CD4-positive, alpha-beta memory T cell (primary cell): ENCODE measurements at places on chromosomes 2 and 18.

- DNase-seq: peak; percentile 36
- no peaks in the 10 kb centered on the region for H3K27me3 ChIP-seq
- no peaks in the 10 kb centered on the region for H3K36me3 ChIP-seq
- H3K27ac ChIP-seq: no peak overlapping the region
- H3K4me1 ChIP-seq: no peaks in the 10 kb centered on the region
- no peak overlapping the region for H3K4me3 ChIP-seq
Observed at GRCh38 chr2:88874063-88874657, 182.7 kb downstream of the RPIA start.

GRCh38 chr18:38402509-38402908, 836.9 kb upstream of the CELF4 start:
- H3K4me3 ChIP-seq: no peak overlapping the region
- H3K36me3 ChIP-seq: no peaks in the 10 kb centered on the region
- no peak overlapping the region for H3K27ac ChIP-seq
- H3K27me3 ChIP-seq: no peaks in the 10 kb centered on the region

- no peaks in the 10 kb centered on the region for H3K36me3 ChIP-seq
- no peak overlapping the region for H3K4me3 ChIP-seq
Observed at GRCh38 chr2:229927817-229928321, 5.6 kb downstream of the FBXO36 start.

DNA sequence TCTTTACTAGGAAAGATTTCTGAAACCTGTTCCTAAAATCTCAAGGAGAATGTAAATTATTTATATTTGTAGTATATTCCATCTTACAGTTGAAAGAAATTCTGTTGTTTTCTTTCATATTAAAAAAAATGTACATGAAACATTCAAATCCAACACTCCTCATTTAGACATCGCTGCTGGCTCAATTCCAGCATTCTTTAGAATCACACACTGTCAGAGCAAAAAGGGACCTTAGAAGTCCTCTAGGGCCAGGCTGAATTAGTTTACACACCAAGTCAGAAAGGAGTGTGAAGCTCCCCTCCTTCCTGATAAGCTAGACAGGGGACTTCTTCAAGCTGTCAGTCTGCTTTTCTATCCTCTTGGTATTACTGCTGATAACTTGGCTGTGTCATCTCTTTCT, 158.6 kb upstream of the LTBP1 start:
- no peak overlapping the region for H3K27ac ChIP-seq
- no peaks in the 10 kb centered on the region for H3K4me1 ChIP-seq
- H3K36me3 ChIP-seq: peaks cover 3% of the 10 kb centered on the region
- DNase-seq: no peak

DNA sequence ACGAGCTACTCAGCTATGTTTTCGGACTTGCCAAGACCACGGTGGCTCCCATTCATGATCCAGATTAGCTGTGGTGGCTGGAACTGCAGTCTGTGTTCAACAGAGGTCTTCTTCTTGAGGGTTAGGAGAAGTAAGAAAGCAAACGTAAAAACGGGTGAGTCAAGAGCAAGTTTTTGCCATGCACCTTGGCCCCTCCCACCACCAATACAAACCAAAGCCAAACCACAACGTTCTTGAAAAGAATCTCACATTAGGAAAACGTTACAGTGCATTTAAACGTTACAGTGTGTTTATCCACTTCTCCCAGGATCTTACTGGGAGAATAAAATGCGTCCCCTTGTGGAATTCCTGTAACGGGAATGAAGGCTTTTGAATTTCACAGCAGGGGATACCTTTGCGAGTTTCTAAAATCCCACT, 725 bp downstream of the FBXO48 start:
- H3K4me1 ChIP-seq: peaks cover 45% of the 10 kb centered on the region
- H3K36me3 ChIP-seq: no peaks in the 10 kb centered on the region
- peak overlapping the region; percentile 96 for H3K27ac ChIP-seq
- DNase-seq: peak; percentile 69
- H3K27me3 ChIP-seq: no peaks in the 10 kb centered on the region

- no peaks in the 10 kb centered on the region for H3K27me3 ChIP-seq
- no peak for DNase-seq
- H3K36me3 ChIP-seq: no peaks in the 10 kb centered on the region
- peak overlapping the region; percentile 66 for H3K4me3 ChIP-seq
Observed at GRCh38 chr2:11154016-11154922, 998 bp upstream of the SLC66A3 start.

DNA sequence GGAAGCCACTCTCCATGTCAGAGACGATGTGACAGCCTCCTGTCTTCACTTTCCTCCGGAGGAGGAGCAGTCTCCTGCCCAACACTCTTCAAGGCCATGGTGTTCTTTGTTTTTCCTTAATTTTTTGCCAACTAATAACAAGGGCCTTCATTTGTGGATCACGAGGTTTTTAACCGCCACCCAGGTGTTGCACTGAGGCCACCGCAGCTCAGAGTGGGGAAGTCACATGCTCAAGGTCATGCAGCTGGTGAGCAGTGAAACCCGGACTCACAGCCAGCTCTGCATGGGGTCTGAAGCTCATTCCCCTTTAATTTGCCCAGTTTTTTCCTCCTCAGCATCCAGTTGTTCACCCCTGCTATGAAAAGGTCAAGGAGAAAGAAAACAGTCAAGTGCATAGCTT, 19.6 kb downstream of the ENOSF1 start:
- DNase-seq: no peak
- H3K4me3 ChIP-seq: no peak overlapping the region
- H3K27me3 ChIP-seq: no peaks in the 10 kb centered on the region
- H3K36me3 ChIP-seq: peaks cover 8% of the 10 kb centered on the region
- H3K4me1 ChIP-seq: no peaks in the 10 kb centered on the region
- H3K27ac ChIP-seq: no peak overlapping the region

GRCh38 chr2:109377976-109378375, 235.8 kb downstream of the SEPTIN10 start:
- H3K27ac ChIP-seq: no peak overlapping the region
- no peak for DNase-seq
- no peaks in the 10 kb centered on the region for H3K27me3 ChIP-seq
- H3K4me1 ChIP-seq: no peaks in the 10 kb centered on the region

DNA sequence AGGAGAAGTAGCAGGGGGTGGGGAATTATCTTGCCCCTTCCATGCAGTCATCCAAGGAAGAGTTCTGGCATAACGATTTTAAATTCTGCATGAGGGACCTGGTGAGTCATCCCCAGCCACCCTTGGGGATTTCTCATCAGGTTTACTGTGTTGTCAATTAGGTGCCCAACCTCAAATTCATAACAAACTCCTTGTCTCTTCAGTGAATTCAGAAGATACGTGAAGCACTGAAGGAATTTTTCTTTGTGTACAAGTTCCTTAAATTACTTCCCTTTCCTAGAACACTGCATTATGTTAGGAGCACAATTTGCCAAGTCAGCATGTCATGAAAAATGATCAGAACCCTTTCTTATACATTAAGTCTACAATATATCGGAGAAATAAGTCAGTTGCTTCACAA, 70.8 kb upstream of the NOSTRIN start:
- no peaks in the 10 kb centered on the region for H3K4me1 ChIP-seq
- DNase-seq: no peak
- H3K4me3 ChIP-seq: no peak overlapping the region
- H3K36me3 ChIP-seq: no peaks in the 10 kb centered on the region

DNA sequence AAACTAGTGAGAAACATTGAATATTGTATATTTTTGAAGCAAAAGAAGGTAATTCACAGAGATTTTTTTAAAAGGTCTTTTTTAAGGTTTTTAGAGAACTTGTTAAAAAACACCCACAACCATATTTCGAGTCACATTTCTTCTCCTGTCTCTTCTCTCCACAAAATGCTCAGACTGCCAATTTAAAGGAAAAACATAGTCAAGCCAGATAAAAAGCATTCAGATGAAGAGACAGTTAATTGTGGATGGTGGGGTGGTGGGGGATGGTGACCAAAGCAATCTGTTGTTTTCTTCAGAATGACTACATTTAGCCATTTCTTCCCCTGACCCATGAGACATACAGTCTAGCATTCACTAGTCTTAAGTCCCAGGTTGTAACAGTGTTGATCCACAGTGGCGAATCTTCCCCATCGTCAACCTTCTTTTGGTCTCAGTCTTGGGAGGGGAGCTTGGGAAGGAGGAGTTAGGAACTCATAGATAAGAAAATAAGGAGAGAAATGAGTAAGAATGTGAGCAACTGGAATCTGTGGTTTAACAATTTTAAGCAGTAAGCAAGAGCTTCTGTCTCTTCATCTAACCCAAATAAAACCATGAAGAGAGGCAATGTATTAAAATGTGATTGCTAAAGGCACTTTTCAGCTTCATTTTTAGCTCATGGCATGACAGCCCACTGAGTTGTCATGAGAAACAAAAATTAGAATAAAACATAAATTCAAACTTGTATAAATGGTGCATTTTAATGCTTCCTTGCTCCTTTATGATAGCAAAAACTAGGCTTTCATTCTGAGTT, 413.7 kb upstream of the FSHR start:
- DNase-seq: no peak
- H3K4me1 ChIP-seq: no peaks in the 10 kb centered on the region
- H3K27me3 ChIP-seq: no peaks in the 10 kb centered on the region
- no peaks in the 10 kb centered on the region for H3K36me3 ChIP-seq
- H3K27ac ChIP-seq: no peak overlapping the region
- H3K4me3 ChIP-seq: no peak overlapping the region

GRCh38 chr2:42267530-42267929, 93.5 kb downstream of the COX7A2L start:
- DNase-seq: no peak
- H3K27ac ChIP-seq: no peak overlapping the region
- peaks cover 25% of the 10 kb centered on the region for H3K4me1 ChIP-seq
- no peaks in the 10 kb centered on the region for H3K36me3 ChIP-seq

DNA sequence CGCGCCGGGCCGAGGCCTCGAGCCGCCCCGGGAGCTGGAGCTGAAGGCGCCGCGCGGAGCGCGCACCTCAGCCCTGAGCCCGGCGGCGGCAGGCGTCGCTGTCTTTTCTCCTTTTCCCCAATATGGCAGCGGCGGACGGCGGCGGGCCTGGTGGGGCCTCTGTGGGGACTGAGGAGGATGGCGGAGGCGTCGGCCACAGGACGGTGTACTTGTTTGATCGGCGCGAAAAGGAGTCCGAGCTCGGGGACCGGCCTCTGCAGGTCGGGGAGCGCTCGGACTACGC, 369 bp downstream of the SMCHD1 start:
- peaks cover 28% of the 10 kb centered on the region for H3K4me1 ChIP-seq
- no peaks in the 10 kb centered on the region for H3K27me3 ChIP-seq
- H3K27ac ChIP-seq: peak overlapping the region; percentile 99

DNA sequence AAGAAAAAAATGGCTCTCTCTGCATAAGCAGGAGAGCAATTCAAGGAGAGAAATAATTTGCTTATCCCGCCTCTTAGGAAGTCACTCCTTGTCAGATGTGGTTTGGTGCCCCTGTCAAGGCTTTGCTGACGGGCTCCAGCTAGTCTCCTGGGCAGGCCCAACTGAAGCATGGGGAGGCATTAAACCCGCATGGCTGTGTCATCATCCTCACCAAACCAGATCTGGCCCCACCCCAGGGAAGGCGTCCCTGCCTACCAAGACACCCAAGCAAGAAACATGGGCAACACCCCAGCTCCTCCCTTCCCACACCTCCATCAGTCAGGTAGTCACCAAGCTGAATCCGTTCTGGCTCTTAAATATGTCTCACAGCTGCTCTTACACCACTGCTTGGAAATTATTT, 108.0 kb downstream of the SGPP2 start:
- no peaks in the 10 kb centered on the region for H3K4me1 ChIP-seq
- no peaks in the 10 kb centered on the region for H3K36me3 ChIP-seq
- DNase-seq: no peak
- H3K27ac ChIP-seq: no peak overlapping the region

- H3K4me1 ChIP-seq: no peaks in the 10 kb centered on the region
- DNase-seq: no peak
- no peaks in the 10 kb centered on the region for H3K36me3 ChIP-seq
- no peak overlapping the region for H3K27ac ChIP-seq
- H3K4me3 ChIP-seq: no peak overlapping the region
- H3K27me3 ChIP-seq: no peaks in the 10 kb centered on the region
Observed at GRCh38 chr2:162826921-162827320, 11.6 kb downstream of the KCNH7 start.

DNA sequence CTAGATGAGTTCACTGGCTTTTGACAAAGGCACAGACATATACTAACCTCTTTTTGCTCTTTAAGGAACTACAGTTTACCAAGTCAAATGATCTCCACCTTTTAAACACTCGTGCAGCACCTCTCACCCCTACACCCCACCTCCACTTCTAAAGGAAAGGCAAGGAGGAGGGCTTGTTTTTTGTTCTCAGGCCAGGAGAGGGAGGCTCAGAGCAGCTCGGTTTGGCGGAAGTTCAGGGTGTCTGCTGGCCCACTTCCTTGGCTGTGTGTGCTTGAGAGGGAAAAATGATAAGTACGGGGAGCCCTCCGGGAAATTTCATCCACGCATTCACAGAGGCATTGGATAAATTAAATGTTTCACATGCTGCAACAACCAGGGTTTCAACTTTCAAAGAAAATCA, 667.9 kb downstream of the BCL11A start:
- no peaks in the 10 kb centered on the region for H3K27me3 ChIP-seq
- no peak overlapping the region for H3K4me3 ChIP-seq
- no peaks in the 10 kb centered on the region for H3K36me3 ChIP-seq
- no peak overlapping the region for H3K27ac ChIP-seq

GRCh38 chr2:81714817-81715216, 1410.3 kb upstream of the LRRTM1 start:
- no peak overlapping the region for H3K27ac ChIP-seq
- no peak for DNase-seq
- no peaks in the 10 kb centered on the region for H3K27me3 ChIP-seq
- no peaks in the 10 kb centered on the region for H3K36me3 ChIP-seq

GRCh38 chr2:37669446-37669845, 2.0 kb downstream of the CDC42EP3 start:
- H3K4me3 ChIP-seq: peak overlapping the region; percentile 89
- H3K36me3 ChIP-seq: peaks cover 5% of the 10 kb centered on the region
- no peak for DNase-seq
- no peaks in the 10 kb centered on the region for H3K27me3 ChIP-seq
- peak overlapping the region; percentile 85 for H3K27ac ChIP-seq
- H3K4me1 ChIP-seq: peaks cover 62% of the 10 kb centered on the region

GRCh38 chr2:9095690-9096089, 92.2 kb upstream of the MBOAT2 start:
- no peak overlapping the region for H3K27ac ChIP-seq
- DNase-seq: no peak
- peaks cover 6% of the 10 kb centered on the region for H3K4me1 ChIP-seq
- H3K27me3 ChIP-seq: no peaks in the 10 kb centered on the region
- H3K4me3 ChIP-seq: no peak overlapping the region

GRCh38 chr2:207490441-207490840, 39.3 kb upstream of the CREB1 start:
- no peak for DNase-seq
- H3K27me3 ChIP-seq: no peaks in the 10 kb centered on the region
- H3K27ac ChIP-seq: no peak overlapping the region
- no peaks in the 10 kb centered on the region for H3K36me3 ChIP-seq
- no peaks in the 10 kb centered on the region for H3K4me1 ChIP-seq
- H3K4me3 ChIP-seq: no peak overlapping the region
